ENCODE measurements at places on chromosomes 12 and 14.

DNA sequence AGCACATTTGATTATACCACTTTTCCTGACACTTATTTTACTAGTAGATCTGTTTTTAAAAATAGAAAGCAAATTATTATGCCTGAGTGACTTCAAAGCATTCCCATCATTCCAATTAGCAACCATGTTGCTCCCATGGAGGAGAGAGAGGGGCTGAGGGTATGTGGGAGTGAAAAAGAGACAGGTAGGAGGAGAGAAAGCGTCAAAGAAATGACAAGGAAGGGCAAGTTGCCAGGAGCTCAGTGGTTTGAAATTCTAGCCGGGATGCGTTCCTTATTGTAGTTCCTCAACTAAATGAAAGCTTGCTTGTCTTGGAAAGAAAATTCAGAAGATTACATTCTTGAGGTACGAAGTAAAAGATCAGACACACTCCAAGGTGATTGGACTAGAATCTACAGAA lies 92.4 kb upstream of the PKP2 start:
- DNase-seq = no peak

DNA sequence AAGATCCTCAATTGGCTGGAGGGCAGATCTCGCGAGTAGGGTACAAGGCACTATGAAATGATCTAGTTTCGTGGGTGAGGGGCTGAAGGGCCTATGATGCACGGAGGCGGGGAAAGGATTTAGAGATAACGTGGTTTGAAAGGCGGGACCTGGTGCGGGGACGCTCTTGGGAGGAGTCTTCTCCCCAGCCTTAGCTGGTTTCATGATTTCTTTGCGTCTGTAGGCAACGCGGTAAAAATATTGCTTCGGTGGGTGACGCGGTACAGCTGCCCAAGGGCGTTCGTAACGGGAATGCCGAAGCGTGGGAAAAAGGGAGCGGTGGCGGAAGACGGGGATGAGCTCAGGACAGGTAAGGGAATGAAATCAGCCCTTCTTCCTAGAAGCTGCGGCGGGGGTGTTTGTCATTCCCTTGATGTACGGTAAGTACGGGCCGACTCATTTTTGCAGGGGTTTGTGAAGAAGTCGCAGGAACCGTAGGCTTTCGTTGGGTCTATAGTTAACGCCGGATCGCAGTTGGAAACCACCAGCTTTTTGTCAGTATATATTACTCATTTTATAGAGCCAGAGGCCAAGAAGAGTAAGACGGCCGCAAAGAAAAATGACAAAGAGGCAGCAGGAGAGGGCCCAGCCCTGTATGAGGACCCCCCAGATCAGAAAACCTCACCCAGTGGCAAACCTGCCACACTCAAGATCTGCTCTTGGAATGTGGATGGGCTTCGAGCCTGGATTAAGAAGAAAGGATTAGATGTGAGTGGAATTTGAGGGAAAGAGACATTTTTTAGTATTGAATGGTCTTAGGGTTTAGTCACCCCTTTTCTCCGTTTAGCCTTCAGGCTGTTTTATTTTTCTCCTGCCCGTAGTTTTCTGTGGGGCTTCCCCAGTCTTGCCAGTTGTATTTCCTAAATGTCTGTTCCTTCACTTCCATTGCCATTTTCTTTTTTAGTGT lies 602 bp downstream of the APEX1 start:
- no peak for DNase-seq

GRCh38 chr12:73841963-73842362 lies 695.7 kb upstream of the ATXN7L3B start:
- no peak for DNase-seq

DNA sequence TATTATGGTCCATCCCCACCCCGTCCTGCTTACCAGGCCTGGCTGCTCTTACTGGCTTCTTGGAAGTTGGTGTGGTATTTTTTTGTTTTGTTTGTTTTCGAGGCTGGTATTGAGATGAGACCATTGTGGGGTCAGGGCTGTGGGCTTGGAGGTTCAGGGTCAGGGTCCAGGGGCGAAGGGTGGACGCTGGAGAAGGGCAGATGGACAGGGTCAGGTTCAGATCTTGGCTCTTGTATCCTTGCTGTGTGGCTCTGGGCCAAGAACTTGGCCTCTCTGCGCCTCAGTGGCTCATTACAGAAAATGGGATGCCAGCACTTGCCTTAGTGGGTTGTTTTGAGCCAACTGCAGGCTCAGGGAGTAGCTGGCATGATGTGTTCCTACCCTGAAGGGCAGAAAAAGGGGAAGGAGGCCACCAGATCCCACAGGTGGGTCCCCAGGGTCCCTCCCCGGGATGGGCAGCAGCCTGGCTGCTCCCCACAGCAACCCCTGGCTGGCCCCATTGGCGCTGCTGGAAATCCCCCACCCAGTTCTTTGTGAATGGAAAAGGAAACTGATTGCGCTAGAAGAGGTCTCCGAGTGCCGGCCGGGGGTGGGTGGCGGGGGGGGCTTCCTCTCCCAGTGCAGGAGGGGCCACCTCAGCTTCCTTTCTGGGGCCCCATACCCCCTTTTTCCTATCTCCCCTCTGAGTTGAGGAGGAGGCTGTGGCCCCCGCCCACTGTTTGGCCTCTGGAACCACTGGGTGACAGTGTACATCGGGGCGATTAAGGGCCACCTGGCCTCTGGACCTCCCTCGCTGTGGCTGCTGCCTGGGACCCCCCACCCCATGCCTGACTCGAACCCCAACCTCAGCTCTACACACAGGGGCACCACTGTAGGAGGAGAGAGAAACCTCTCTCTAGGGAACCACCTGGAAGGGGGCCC lies 25.0 kb downstream of the SH2B3 start:
- DNase-seq = no peak
